ENCODE measurements at places on chromosomes 6 and 20.
A peak's percentile ranks its signal among the peaks of the same experiment; 100 is the strongest.

GRCh38 chr20:57393321-57394120 is 2.3 kb downstream of the RBM38 start:
- DNase-seq: peak; percentile 87

DNA sequence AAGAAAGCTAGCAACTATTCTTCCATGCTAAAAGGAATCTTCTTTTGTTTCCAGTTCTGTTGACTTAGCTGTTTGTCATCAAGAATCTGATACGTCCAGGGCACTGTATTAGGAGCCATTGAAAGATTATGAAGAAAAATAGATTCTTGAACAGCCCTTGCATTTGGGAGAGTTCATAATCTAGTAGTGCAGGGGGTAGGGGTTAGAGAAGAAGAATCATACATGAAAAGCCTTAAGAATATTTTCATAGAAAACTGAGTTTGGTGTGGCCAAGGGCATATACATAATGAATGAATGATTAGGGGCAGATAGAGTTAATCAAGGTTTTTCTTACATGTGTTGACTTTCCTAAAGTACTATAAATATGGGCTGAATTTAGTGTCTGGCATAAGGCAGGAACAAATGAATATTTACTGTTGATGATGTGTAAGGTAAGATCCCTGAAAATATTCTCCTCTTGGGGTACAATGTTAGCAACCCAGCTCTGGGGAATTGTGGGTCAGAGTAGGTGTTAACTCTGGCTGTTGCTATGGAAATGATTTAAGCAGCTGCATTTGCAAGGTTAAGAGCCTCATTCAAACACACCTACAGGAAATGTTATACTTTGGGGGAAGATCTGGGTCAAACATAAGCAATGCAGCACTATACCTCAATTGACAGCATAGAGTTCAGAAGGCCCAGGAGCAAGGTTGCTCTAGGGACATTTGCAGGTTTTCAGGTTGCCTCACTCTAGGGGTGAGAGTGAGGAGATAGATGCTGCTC is 667.3 kb upstream of the CITED2 start:
- DNase-seq: no peak

GRCh38 chr6:77324866-77325265 is 138.4 kb downstream of the HTR1B start:
- no peak for DNase-seq

DNA sequence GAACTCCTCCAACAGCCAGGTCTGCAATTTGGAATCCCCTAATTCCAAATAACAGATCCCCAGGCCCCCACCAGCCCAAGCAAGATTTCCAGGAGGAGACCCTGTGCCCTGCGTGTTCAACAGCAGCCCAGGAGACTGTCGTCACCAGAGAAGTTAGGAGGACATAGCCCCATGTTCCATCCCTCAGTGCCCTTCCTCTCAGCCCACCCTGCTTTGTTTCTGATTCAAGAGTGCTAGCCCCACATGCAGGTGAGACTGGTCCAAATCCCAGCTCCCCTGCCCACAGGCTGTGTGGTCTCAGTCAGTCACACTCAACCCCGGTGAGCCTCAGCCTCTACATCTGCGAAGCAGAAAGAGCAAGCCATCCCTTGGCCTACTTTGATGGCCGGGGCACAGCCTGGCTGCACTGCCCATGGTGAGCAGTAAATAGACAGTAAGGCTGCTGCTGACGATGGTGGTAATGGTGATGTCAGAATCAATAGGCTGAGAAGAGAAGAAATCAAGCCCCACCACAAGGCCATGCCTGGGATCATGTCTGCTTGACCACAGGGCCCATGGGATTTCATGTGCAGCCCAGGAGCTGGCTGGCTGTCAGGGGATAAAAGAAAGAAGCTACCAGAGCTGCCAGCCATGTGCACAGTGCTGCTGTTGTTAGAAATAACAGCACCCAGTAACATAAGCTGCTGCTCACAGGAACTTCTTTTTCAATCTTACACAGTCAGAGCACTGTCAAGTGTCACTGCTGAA is 51.5 kb upstream of the NXT1 start:
- no peak for DNase-seq

GRCh38 chr20:58518387-58518786 is 3.2 kb upstream of the APCDD1L start:
- DNase-seq: no peak

DNA sequence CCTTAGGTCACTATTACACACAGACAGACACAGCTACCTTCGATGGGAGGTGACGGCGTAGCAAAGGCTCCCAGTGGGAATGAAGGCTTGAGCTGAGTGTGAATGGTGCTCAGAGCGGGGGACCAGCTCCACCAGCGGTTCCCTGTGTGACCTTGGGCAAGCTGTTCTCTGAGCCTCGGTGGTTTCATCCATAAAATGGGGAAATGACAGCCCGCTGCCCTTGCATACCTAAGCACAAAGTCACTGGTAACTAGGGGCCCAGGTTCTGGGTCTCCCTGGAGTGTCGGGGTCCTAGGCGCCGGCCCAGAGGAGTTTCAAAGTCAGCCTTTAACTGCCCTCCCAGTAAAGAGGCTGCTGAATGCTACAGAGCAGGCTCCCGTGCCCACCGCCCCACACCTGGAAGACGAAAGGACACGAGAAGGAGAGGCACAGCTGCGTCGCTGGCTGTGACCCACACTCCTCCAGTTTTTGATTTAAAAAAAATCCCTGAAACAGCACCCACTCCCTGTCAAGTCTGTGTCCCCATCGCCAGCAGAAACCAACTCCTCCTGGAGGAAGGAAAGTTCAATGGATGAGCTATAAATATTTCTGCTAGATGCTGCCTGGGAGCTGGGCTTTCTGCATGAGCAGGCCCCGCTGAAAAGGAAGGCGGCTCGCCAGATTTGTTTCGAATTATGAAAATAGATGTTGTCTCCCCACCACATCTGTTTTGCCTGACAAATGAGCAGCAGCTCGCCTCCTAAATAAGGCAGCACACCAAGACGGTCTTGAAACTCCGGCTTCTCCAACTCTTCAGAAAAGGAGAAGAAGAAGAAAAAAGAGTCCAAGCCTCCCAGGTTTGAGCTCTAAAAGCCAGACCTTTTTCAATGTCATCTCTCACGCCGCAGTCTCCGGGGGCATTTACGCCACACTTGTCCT is 27.4 kb downstream of the PMEPA1 start:
- no peak for DNase-seq

- DNase-seq: no peak
These were observed 230.8 kb downstream of the BCAS1 start for GRCh38 chr20:53839423-53840176.

- no peak for DNase-seq
These were observed 30.5 kb upstream of the IPCEF1 start for GRCh38 chr6:154386848-154387717.

DNA sequence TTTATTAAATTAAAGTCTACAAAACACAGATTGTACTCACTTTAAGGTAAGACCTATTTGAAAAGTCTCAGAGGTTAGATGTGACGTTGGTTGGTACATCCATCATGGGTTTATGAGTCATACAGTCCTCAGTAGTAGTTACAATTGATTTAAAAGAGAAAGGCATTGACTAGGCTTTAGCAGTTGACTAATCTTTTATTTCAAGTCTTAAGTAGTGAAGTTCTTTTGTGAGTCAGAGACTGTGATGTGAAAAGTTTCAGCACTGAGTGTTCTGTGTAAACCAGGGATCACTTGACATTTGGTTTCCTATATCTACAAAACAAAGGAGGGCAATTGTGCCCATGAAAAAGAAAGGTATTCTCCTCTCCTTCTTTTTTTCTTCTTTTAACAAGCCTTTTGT is 221.3 kb downstream of the GRIK2 start:
- no peak for DNase-seq

GRCh38 chr6:139325125-139325524 is 33.3 kb upstream of the TXLNB start:
- DNase-seq: no peak

DNA sequence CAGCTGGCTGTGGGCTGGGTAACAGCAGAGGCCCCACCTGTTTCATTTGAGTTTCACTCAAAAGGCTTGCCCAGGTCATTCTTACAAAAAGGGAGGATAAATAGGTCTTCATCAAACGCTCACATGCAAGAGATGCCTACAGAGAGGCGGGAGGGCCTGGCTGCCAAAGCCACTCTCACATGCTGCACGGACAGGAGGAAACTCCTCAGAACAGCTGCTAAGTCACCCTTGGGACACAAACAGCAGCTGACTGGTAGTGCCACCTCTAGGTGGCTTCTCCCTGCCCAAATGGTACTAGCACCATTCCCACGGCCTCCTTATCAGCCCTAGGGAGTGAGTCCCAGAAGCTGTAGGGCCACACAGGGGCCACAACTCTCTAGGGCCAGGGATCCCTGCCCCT is 23.8 kb downstream of the SLC22A23 start:
- DNase-seq: no peak

DNA sequence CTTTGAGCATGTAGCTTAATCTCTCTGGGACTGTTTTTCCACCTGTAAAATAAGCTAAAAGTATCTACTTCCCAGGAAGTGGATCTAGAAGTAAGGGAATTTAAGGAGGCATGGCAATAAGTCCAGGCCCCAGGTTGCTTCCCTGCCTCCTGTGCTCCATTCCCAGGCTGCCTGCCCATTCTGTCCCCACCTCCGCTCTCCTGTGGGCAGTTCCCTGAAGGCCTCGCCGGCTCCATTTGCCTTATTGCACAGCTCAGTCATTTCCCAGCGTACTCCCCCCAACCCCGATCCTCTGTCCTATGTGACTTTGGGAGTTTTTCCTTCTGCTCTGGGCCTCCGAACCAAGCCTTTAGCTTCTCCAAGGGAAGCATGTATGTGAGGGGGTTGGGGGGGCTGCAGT is 4.6 kb downstream of the SLC29A1 start:
- DNase-seq: no peak

- DNase-seq: no peak
These were observed 16.0 kb downstream of the SMPDL3A start for GRCh38 chr6:122804962-122805485.

GRCh38 chr6:166470863-166471410 is 88.2 kb upstream of the MPC1 start:
- DNase-seq: no peak

GRCh38 chr6:160160450-160160849 is 38.8 kb downstream of the SLC22A1 start:
- no peak for DNase-seq

DNA sequence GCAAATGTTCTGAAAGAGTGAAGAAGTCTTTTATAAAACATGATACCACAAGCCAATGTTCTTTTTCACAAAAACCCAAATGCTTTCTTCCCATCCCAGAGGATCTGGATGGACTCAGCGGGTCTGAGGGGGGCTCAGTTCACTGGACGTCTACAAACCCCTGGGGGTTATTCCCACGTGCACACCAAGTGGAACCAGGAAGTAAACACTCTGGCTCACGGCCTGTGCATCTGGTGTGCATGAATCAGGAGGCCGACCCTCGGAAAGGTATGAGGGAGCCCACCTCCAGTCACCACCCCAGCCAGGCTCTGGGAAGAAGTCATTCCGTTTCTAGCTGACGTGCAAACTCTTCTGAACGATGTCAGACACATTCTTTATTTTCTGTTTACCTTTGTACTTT is 252.2 kb downstream of the DLL1 start:
- no peak for DNase-seq

DNA sequence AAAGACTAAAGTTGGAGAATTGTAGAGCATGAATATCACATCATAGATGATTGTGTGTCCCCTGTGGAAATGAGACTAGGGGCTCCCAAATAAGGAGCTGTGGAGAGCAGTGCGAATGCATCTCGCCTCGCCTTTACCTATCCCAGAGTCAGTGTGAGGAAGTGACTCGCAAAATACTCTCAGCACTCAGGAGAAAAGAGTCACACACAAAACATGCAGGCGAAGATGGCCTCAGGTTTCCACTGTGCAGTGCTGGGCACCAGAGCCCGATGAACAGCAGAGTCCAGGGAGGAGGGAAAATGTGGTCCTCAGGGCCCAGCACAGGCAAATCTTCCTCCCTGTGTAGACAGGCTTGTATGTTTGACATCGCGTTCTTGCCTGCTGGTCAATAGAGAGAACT is 126.5 kb upstream of the AFDN start:
- DNase-seq: no peak

GRCh38 chr6:163721435-163721834 is 306.9 kb downstream of the QKI start:
- DNase-seq: no peak

- DNase-seq: no peak
These were observed 4.0 kb downstream of the ELMO2 start for GRCh38 chr20:46402331-46402811.

- DNase-seq: no peak
These were observed 137.7 kb upstream of the ARMC2 start for GRCh38 chr6:108710551-108710950.

DNA sequence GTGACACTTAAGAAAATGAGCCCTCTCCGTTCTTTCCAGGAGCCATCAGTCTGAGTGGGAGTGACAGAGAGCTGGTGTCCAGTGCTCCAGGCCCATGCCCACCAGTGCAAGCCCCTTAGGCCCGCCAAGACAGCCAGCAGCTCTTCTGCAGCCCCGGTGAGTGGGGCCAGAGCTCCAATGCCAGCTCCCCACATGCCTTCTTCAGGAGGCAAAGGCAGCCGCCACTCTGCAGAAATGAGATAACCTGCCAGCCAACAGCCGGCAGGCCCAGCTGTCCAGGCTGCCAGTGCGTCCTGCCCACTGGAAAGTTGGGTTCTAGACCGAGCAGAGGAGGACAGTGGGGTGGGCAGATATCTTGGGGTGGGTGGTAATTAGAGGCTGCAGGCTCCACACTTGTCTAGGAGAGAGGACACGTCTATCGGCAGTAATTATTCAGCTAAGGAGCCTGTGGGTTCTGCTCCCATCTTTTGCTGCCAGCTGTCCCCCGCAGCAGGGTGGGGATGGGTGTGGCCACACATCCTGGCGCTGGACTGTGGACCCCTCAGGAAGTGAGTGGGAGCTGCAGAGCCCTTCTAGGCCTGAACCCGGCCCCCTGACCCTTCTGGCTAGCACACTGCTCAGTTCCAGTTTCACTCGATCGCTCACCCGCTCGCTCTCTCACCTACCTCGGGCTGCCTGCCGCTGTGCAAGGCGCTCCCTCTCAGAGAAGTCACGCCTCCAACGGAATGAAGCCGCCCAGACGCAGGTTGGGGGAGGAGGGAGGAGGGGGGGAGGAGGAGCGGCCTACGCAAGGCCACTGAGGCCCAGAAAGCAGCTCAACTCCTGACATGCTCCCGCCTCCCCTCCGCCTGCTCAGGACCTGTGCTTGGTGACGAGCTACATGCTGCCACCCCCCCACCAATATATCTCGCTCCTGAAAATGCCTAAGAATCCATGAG is 3.6 kb downstream of the GRM4 start:
- peak; percentile 83 for DNase-seq

GRCh38 chr6:149847939-149848267 is 16.3 kb downstream of the LRP11 start:
- DNase-seq: no peak

- DNase-seq: no peak
These were observed 197.4 kb upstream of the POU3F2 start for GRCh38 chr6:98636941-98637340.

- DNase-seq: no peak
These were observed 27.5 kb upstream of the TBXT start for GRCh38 chr6:166194914-166195859.

GRCh38 chr6:74439123-74439811 is 743.3 kb downstream of the CD109 start:
- DNase-seq: no peak

Data from NCI-H510A (cell line).